Stimulated activated CD8-positive, alpha-beta memory T cell treated with anti-CD3 and anti-CD28 coated beads, Interleukin-4, amount 100 ng/mL, for 1 hour (primary cell): ENCODE measurements at places on chromosomes 6 and 20.

- DNase-seq: no peak
Measured at GRCh38 chr6:47196113-47196512, 113.6 kb downstream of the TNFRSF21 start.

- DNase-seq: no peak
Measured at GRCh38 chr6:125974214-125974866, 12.0 kb upstream of the TRMT11 start.

- no peak for DNase-seq
Measured at GRCh38 chr20:53713328-53714056, 119.9 kb upstream of the ZNF217 start.

- DNase-seq: no peak
Measured at GRCh38 chr6:14088600-14089192, 28.9 kb upstream of the CD83 start.

- no peak for DNase-seq
Measured at GRCh38 chr20:58173091-58173490, 55.4 kb downstream of the ANKRD60 start.

GRCh38 chr6:164791498-164791897 is 517.9 kb downstream of the C6orf118 start:
- DNase-seq: no peak

DNA sequence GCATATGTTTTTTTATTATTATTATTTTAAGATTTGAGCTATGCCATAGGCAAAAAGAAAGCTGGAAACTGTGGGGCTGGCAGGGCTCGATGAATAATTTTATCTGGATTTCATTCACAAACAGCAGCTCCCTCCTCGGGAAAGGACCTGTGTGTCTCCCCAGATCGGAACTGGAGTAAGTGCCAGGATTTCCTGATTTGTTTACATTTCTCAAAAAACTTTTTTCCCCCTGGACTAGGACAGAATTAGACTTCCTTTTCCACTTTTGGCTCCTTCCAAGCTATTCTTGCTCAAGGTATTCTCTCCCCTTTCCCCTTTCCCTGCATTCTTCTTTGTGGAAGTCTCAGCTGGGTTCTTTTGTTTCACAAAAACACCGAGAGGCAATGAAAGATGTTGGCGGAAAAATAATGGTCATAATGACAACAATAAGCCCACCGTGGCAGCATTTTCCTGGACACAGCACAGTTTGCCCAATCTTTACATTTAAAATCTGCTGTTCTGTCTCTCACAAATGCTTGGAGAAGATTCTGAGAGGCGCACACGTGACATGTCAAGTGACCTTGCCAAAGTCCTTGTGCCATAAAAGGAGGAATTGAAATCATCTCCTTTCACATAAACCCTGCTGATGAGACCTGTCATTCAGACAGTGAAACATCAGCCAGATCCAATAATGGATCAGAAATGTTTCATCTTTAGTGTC is 85.8 kb upstream of the PREP start:
- DNase-seq: no peak

- DNase-seq: no peak
Measured at GRCh38 chr6:105603788-105604586, 201.1 kb upstream of the PREP start.

DNA sequence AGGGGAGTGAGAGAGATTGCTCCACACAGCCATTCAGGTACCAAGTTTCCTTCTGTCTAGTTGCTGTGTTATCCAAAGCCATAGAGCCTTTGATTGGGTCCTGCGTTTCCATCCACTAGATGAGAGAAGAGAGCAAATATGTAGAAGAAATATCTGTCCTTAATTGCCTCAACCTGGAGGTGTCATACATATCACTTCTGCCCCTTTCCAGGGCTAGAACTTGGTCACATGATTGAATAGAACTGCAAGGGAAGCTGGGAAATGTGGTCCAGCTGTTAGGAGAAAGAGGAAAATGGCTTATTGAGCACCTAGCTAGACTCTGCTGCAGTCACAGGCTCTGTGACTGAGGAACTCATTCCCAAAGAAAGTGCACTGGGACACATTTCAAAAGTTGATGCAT is 115.6 kb upstream of the JAG1 start:
- DNase-seq: no peak

GRCh38 chr20:50071039-50071888 is 41.7 kb downstream of the UBE2V1 start:
- peak; percentile 88 for DNase-seq

- no peak for DNase-seq
Measured at GRCh38 chr6:162863821-162864220, 136.0 kb downstream of the PACRG start.

DNA sequence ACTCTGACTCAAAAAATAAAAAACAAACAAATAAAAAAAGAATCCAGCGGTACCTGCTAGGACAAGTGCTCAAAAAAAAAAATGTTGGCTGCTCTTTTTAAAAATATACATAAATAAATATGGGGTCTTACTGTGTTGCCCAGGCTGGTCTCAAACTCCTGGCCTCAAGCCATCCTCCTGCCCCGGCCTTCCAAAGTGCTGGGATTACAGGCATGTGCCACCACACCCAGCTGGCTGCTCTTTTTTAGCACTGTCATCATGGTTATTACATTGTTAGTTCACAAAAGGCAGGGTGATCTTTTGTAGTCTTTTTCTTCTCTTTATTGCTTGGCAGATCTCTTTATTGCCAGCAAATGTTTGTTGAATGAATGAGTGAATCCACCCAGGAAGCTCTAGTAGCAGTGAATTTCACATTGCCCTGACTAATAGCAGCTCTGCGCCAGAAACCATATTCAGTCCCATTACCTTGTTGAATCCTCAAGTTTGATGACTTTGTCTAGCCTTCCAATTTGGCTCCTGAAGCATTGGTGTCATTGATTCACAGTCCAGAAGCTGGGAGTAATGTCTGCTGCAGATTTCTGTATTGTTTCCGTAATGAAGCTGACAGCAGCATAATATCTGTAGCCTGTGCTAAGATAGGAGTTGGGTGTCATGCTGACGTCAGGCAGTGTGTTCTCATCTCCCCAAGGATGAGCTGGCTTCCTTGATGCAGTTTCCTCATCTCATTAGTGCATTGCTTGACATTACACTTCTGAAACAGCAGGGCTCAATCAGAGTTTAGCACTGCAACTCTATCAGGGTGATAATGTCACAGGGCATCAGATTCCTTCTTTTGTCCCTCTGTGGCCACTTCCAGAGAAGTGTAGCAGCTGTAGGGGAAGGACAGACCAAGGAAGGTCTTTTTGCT is 84.9 kb upstream of the TGM3 start:
- DNase-seq: no peak

- DNase-seq: no peak
Measured at GRCh38 chr6:52640916-52641315, 30.0 kb upstream of the TMEM14A start.

- DNase-seq: no peak
Measured at GRCh38 chr6:30752157-30752927, 8.0 kb upstream of the IER3 start.

DNA sequence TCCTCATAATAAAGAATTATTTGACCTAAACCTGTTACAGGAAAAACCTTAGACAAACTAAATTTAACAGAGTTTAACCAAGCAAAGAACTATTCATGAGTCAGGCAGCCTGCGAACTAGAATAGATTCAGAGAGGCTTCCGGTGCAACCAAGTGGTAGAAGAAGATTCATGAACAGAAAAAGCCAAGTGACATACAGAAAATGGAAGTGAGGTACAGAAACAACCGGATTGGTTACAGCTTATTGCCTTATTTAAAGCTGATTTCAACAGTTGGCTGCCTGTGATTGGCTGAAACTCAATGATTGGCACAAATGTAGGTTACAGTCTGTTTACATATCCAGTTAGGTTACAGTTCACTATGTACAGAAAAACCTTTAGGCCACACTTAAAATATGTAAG is 10.1 kb downstream of the PPP1R3G start:
- no peak for DNase-seq

- DNase-seq: no peak
Measured at GRCh38 chr6:16872543-16873235, 111.4 kb upstream of the ATXN1 start.

- DNase-seq: no peak
Measured at GRCh38 chr20:33539129-33539528, 49.2 kb downstream of the CBFA2T2 start.

DNA sequence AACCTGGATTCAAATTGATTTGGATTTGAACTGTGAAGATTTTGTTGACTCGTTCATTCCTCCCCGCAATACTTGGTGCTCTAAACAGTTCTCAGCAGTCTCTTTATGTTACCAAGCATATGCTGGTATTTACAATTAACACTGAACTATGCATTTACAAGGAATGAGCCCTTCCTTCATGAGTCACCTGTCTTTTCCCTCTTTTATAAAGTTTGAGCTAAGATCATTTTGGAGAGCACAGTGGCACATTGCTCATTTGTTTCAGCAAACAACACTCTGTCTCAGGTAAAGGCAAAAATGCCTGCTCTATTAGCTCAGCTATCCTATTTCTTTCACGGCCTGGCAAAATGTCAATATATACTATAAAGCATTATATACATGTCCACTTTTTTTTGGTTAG is 285.4 kb downstream of the PHACTR1 start:
- no peak for DNase-seq

- DNase-seq: no peak
Measured at GRCh38 chr6:106272287-106272686, 53.3 kb downstream of the ATG5 start.
